Spleen (tissue), 13 donors: ENCODE measurements at places on chromosomes 12 and 14. TPM values are rescaled to one million over a fixed set of nuclear protein-coding genes. Genes with fewer than 3 reads are reported as not detected.

DNA sequence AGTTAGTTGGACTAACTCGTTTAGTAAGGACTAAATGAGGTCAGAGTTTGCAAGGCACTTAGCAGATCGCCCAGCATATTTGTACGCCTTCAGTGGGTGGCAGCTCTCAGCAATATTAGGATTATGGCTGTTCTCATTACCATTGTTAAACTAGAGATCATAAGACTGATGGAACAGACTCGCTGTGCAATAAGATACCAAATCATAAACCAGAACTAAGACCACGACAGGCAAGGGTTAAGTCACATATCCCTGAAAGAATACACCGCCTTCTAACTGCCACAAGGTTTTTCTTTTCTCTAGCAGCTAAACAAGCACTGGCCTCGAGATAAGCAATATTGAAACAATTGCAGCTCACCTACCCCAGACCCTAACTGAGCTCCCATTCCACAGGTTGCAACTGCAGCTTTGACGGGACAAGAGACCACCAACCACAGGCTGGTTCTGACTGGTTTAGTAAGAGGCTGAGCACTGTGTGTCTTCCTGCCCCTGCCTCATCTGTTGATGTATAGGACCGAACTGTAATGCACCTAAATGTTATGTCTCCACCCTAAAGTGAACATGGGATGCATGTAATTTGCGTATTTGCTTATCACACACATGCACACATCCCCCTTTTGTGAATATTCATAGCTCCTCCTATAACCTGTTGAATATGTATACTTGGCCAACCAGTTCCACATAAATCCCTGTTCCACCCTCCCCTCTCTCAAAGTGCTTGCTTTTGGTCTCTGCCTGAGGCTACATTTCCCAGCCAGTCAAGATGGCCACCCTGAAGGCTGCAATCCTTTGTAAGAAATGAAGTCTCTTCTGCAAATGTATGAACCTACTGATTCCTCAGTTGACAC lies 153.2 kb downstream of the CALM1 start:
- DNase-seq, result no peak

DNA sequence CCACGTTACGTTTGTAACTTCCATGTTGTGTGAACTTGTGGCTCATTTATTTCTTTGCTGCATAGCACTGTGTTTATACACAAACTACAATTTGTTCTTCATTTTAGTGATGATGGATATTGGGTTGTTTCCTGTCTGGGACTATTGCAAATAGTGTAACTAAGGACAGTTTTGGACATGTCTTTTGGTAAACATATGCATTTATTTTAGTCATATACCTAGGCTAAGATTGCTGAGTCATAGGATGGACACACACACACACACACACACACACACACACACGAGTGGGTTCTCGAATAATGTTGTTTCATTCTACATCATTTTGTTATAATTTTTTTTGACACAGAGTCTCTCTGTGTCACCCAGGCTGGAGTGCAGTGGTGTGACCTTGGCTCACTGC lies 123.5 kb upstream of the CAND1 start:
- no peak for DNase-seq

GRCh38 chr14:71705460-71705859 lies 226.8 kb upstream of the RGS6 start:
- no peak for DNase-seq

- DNase-seq, result no peak
Observed at GRCh38 chr12:25482625-25483024, 70.5 kb downstream of the LMNTD1 start.

- DNase-seq, result no peak
Observed at GRCh38 chr12:120267736-120268135, 2.2 kb upstream of the PXN start.

DNA sequence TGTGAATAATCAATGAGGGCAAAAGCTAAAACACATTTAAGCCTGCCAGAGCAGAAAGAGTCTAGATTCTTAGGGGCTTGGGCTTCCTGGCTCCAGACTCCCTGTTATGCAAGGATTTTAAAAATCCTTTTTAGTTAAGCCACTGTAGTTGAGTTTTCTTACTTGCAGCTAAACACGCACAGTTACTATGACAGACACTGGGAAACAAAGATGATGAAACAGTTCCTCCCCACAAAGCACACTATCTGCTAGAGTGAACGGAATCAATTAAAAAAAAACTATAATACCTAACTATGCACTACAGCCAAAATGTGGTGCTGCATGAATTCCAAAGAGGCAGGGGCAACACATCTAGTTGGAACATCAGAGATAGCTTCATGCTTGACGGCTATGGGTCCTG lies 28.2 kb downstream of the RPS6KA5 start:
- no peak for DNase-seq

DNA sequence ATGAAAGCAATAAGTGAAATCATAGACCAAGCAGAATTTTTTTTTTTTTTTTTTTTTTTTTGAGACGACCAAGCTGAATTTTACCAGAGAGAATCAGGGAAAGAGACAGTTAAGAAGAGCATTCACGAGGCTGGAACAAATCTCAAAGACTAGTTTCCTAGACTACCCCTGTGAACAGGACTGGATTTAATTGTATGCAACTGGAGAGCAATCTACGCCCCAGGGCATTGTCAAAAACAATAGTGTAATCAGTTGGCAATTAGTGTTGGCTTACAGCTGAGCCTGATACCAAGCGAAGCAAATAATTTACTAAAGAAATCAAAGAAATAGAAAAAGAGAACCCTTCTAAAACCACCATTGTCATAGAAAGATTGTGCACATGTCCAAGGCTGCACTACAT lies 232.9 kb upstream of the CPNE8 start:
- DNase-seq, result no peak

DNA sequence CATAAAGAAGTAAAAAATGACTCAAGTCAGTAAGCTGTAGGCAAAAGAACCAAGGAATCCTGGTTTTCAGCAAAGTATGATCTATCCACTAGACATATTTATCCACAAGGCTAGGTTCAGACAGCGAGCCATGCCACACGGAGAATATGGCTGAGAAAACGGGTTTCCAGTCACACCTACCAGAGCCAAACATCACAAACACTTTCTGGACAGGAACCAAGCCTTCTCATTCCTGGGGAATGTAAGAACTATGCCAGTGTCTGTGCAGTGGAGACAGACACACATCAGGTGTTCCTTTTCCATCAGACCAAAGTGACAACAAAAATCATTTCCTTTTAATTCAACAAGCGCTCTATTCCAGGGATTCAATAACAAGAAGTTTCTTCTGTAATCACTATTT lies 41.1 kb downstream of the AREL1 start:
- no peak for DNase-seq

DNA sequence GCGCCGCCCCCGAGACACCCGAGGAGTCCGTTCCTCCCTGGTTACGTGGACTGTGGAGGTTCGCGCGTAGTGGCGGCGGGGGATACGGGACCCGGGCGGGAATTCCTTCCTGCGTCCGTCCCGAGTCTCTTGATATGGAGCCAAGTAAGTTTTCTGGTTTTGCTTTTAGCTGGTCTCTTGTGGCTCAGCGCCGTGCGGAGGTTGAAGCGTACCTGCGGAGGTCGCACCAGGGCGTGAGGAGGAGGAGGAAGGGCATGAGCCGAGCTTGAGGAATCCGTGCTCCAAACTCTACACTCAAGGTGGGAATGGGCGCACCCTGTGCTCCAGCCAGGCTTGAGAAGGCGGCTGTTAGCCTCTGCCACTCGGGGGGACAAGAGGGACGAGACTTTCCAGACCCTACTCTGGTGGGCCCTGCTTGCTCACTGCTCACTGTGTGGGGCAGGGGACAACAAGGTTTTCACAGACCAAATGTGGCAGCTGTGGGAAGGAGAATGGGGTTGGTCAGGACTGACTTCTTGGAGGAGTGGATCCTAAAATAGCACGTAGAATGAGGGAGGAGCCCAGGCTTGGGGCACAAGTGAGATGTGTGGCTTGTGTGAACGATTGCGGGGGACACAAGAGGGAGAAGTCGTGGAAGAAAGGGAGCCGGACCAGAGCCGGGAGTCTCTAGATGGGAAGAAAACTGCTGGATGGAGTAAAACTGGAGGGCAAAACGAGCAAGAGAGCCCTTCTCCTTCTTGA lies 577 bp downstream of the ATG101 start:
- no peak for DNase-seq

DNA sequence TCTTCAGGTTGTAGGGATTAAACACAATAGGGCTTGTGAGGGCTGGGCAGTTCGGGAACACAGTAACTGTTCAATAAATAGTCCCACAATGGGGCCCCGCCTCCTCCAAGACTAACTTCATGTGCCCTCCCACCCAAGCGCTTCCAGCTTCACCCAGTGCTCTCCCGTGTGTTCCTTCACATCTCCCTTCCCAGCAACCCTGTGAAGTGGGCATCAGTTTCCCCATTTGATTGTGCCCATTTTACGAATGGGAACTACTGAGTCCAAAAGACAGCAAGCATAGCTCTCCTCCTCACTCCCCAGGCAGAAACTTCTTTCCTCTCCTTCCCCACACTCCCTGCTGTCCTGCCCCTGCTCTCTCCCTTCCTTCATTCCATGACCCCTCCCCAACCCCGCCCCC lies 6.2 kb upstream of the TRPV4 start:
- DNase-seq, result no peak

- DNase-seq, result no peak
Observed at GRCh38 chr12:20248646-20249045, 119.7 kb upstream of the PDE3A start.

GRCh38 chr12:77324763-77325468 lies 259.5 kb upstream of the E2F7 start:
- peak; percentile 80 for DNase-seq

- no peak for DNase-seq
Observed at GRCh38 chr12:14390870-14391530, 25.5 kb downstream of the ATF7IP start.

DNA sequence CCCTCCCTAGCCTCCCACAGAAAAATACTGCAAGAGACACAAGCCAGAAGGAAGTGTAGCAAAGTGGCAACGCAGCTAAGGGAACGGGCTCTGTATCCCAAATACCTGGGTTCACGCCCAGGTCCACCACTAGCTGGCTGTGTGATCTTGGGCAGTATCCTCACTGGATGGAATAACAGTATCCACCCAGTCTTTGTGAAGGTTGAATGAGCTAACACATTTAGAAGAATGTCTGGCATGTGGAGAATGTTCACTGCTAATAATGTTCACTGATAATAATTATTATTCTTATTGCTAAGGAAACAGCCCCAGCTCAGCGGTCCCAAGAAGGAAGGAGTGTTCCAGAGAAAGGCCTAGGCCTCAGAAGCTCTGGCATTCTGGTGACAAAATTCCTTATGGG lies 70.9 kb downstream of the VWF start:
- DNase-seq, result peak; percentile 51

Gene DUSP6
- 34.7 TPM for polyA plus RNA-seq

Gene PPP1R1A
- 0.24 TPM for polyA plus RNA-seq

Gene GPR65
- polyA plus RNA-seq, result 9.4 TPM
